ENCODE measurements at places on chromosomes 12 and 14.
A peak's percentile ranks its signal among the peaks of the same experiment; 100 is the strongest.

GRCh38 chr14:97267509-97267908, 470.3 kb downstream of the VRK1 start:
- DNase-seq, result no peak

DNA sequence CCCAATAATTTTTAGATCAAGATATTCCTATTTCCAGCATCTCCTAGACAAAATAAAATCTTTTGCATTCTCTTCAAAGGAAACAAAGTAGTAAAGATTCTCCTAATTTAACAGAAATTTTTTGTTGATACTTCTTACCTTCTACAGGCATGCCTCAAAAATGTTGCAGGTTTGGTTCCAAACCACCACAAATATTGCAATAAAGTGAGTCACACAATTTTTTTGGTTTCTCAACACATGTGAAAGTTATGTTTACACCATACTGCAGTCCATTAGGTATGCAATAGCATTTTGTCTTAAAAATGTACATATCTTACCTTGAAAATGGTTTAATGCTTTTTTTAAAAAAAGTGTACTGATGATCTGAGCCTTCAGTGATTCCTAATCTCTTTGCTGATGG, 65.6 kb upstream of the USP15 start:
- DNase-seq, result peak; percentile 15

GRCh38 chr12:122141911-122142725, 31.9 kb downstream of the IL31 start:
- no peak for DNase-seq

DNA sequence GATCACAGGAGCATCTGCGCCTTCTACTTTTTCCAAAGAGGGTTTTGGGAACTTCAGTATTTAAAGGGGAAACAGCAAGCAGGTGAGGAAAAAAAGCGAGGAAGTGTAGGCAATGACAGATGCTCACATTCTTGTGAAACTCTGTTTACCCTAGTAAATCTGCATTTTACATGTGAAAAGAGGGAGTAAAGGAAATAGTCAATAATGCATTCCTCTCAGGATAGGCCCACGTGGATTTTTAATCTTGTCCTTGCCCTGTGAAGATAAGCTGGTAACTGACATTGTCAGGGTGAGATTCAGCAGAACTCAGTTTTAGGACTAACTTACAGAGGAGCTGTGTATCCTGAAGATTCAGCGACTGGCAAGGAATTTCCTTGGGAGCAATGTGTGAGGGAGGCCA, 1119.2 kb upstream of the TMEM132C start:
- DNase-seq, result no peak

DNA sequence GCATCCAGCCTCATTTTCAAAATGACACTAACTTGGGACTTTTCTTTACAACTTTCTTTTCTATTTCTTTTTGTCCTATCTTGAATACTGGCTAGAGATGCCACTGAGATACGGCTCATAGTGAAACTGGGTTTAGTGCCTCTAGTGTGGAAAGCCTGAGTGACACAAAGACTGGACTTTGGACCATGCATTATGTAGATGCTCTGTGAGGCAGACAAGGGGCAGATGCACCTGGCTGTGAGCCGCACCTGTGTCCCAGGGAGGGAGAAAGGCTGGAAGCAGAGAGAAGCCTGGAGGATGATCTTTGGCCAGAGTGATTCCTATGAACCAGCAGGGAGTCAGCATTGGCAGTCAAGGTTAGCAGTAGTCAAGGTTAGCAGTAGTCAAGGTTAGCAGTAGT, 852.3 kb upstream of the TMEM132C start:
- no peak for DNase-seq

- no peak for DNase-seq
Measured at GRCh38 chr12:116226026-116226425, 51.5 kb downstream of the MED13L start.

GRCh38 chr12:2960390-2960956, 1.3 kb downstream of the TEAD4 start:
- peak; percentile 69 for DNase-seq

DNA sequence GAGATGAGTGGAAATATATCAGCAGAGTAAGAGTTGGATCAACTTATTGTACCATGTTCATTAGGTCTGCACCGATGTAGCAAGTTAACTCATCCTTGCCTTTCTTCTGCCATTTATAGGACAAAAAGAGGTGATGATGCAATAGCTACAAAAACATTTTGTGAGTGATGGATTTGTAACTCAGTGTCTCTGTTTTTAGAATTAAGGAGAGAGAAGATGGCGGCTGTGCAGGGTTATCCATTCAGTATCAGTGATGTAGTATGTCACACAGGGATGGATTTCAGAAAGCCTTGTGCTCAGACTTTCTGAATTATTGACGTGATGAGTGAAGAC, 62.1 kb upstream of the GNPNAT1 start:
- DNase-seq, result no peak

- DNase-seq, result no peak
Measured at GRCh38 chr14:37932481-37932880, 275.2 kb upstream of the SSTR1 start.

DNA sequence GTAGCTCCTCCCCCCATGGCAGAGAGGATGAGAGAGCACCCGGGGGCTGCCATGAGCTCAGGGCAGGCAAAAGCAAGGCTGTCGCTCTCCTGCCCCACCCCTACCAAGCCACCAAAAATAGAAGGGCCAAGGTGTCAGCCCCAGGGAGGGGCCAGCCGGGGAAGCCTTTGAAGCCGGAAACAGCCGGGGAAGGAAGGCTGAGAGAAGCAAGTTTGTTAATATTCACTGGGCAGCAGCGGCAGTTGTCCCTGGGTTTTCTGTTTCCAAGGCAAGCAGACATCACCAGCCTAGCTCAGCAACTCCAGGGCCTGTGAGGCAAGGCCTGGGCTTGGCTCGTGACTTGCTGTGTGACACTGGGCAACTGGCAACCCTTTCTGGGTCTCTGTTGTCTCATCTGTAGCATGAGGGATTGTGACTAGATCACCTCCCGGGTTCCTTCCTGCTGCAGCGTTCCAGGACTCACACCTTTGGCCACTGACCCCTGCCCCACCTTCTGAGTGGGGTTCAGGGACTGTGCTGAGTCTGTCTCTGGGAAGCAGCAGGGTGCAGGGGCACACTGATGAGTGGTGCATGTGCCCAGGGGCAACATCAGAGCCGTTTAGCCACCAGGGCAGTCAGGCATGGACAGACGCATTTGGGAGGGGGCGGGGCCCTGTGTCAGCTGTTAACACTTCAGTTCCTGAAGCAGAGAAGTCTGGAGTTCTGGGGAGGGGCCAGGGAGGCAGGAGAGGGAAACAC, 24.3 kb downstream of the SYNDIG1L start:
- peak; percentile 20 for DNase-seq
